Suprapubic skin (tissue), 4 donors: ENCODE measurements at places on chromosomes 12 and 14. TPM values are rescaled to one million over a fixed set of nuclear protein-coding genes. Genes with fewer than 3 reads are reported as not detected.
A peak's percentile ranks its signal among the peaks of the same experiment; 100 is the strongest.

The RNU4-1 gene
- not detected for total RNA-seq

DNA sequence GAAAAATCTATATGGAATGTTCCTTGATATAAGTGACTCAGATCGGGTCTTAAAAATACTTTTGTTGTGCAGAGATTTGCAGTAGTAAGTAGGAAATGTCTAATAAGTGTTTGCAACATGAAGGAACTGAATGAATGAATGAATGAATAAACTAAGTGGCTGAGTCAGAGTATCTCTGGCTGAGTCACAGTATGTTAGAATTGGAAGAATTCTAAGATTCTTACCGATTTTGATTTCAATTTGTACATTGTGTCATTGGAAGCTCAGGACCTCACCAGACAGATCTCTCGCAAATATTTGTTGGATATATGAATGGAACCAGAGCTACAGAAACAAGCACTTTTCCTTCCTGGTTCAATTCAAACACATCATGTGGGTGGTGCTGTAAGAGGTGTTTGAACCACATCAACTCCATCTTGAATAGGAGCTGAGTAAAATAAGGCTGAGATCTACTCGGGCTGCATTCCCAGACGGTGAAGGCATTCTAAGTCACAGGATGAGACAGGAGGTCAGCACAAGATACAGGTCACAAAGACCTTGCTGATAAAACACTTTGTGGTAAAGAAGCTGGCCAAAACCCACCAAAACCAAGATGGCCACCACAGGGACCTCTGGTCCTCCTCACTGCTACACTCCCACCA, 123.9 kb upstream of the FOXN3 start:
- no peak for DNase-seq

The TTC9 gene
- total RNA-seq, result 8.7 TPM

The KRT3 gene
- total RNA-seq, result not detected

DNA sequence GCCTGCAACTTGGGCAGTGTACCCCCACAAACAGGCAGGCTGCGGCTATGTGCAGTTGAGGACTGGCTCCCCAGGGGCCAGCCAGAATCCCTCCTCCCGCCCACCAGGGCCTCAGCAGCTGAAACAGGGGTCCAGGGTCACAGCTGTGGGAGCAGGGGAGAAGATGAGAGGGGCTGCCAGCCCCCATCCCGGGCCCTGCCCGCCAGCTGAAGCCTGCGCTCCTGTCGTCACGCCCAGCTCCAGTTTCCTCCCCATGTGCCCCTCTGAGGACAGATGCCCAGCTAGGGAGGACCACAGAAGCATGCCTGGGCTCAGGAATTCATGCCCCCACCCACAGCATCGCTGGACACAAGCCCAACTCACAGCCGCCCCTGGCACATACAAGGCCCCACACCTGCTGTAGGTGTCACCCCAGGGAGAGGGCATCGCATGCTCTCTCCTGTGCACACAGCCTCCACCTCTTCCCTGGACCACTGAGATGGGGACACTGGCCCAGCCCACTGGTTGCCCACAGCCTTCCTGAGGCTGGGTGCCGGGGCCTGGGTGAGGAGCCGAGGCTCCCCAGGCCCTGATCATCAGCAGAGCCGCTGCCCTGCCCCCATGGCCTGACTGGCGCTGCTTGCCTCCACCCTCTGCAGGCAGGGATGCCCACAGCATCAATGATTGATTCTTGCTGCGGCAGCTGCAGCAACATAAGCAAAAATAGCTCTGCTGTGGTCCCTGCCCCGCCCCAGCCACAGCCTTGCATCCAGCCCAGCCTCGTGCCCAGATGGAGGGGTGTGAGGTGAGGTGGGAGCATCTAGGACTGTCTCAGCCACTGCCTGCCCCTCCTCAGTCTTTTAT, 3.7 kb upstream of the CLBA1 start:
- DNase-seq, result peak; percentile 72

The RTL1 gene
- total RNA-seq, result not detected

GRCh38 chr12:123898673-123899072, 74.0 kb downstream of the CCDC92 start:
- DNase-seq, result no peak

DNA sequence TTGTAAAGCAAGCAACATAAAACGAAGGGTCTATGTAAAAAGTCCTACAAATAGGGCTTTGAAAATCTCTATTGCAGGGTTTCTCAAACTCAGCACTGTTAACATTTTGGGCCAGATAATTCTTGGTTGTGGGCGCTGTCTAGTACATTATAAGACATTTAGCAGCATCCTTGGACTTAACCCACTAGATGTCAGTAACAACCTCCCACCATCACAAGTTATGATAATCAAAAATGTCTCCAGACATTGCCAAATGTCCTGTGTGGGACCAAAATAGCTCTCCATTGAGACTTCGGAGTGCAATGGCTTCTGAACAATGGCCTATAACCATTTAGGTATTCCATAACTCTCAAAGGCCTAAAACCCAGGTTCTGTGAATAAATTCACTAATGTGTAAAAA, 22.9 kb upstream of the DHRS7 start:
- no peak for DNase-seq

DNA sequence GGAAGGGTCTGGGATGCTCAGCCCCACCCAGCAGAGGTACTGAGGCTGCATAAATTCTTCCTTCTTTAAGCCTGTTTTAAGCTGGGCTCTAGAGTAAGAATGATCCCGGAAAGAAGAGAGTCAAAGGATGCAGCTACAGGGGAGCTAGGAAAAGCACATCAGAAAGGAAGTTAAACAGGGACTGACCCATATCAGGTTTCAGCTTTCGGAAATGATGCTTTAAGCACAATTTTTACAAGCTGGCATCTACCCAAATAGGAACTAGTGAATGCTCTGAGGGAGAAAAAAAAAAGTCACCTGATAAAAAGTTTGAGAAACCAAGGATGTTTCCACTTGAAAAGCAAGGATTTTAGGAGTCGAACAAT, 22.0 kb downstream of the TSPAN8 start:
- no peak for DNase-seq

DNA sequence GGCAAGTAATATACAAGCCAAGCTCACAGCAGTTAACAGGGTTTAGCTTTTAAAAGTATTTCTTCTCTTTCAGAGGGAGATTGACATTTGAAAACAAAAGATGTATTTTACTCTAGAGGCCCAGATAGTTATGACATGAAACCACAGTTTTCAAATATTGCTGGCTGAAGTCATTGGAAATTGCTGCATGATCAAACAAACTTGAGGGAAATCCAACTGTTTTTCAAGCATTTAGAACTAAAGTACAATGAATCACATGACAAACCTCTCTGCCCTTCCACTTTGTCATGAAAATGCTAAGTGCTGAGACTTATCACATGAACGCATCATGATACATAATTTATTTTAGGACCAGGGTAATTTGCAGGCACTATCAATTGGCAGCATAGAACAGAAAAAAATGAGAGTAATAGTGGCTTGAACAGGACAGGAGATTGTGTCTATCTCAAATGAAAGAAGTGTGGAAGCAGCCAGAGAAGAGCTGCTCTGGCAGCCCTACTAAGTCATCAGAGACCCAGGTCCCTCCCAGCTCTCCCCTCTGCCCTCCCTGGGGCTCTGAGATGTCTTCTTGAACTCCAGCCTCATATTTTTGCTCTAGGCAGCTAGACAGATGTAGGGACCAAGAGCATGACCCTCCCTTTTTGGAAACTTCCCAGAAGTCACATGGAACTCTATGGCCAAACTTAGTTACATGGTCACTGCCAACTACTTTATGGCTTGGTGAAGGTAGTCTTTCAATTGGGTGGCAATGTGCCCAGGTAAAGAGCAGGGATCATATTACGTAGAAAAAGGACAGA, 90.1 kb upstream of the PELI2 start:
- DNase-seq, result no peak

GRCh38 chr14:58780185-58780584, 142.4 kb downstream of the DACT1 start:
- DNase-seq, result no peak

The RNASE1 gene
- 97.1 TPM for total RNA-seq

DNA sequence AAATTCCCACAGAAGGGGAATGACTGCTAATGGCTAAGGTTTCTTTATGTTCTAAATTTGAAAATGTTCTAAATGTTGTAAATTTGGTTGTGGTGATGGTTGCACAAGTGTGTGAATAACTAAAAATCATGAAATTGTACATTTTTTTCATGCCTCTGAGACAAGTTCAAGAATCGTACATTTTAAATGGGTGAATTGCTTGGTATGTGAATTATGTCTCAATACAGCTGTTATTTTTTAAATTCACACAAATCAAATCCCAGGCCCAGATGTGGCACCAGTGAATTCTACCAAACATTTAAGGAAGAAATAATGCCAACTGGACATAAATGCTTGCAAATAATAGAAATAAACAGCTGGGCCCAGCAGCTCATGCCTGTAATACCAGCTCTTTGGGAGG, 28.6 kb upstream of the RND1 start:
- no peak for DNase-seq

DNA sequence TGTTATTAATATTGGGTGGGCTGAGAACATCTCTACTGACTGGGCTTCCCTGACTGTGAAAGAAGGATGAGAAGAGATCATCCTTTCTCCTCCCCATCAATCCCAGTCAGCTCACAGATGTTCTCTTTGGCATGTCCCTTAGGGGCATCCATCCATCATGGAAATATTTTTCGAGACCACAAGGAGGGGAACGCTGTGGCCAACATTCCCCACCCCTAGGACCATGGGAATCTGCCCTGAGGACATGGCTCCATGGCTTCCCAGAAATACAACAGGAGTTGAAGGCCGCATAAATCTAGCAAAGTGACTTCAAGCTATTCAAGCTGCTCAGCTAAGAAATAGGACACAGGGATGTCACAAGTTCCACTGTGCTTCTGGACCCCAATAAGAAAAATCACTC, 456.8 kb downstream of the MED13L start:
- DNase-seq, result no peak

DNA sequence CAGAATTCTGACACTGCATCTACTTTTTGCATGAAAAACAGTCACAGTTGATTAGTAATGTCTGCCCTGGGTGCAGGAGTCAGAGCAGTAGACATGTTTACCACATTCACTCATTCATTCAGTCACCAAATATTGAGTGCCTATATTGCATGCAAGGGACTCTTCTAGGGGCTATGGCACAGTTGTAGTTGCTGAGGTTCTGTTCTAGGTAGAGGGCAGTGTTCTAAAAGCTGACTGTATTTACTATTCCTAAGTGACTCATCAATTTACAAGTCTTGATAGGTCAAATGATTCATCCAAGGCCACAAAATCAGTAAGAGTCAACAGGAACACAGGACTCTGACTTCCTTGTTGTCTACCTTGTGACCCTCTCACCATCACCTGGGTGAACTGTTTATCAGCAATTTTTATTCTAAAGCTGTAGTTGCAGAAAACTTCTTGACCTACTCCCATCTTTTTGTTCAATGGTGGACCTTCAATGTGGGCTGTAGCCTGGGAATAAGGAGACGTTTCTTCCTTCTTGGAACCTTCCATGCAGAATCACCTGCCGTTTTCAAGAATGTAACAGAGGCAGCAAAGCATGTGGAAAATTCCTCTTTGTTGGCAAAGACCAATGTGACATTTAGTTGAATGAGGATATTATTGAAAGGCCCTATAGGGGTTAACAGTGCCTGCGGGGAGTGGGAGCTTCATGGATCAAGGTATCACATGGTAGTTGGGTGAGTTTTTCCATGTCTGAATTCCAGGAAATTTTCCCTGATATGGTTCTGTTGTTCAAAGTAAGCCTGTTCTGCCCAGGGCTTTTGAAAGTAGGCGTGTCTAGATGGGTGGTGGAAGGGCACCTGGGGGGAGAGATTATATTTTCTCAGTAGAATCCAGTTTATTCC, 223.2 kb downstream of the KTN1 start:
- no peak for DNase-seq

DNA sequence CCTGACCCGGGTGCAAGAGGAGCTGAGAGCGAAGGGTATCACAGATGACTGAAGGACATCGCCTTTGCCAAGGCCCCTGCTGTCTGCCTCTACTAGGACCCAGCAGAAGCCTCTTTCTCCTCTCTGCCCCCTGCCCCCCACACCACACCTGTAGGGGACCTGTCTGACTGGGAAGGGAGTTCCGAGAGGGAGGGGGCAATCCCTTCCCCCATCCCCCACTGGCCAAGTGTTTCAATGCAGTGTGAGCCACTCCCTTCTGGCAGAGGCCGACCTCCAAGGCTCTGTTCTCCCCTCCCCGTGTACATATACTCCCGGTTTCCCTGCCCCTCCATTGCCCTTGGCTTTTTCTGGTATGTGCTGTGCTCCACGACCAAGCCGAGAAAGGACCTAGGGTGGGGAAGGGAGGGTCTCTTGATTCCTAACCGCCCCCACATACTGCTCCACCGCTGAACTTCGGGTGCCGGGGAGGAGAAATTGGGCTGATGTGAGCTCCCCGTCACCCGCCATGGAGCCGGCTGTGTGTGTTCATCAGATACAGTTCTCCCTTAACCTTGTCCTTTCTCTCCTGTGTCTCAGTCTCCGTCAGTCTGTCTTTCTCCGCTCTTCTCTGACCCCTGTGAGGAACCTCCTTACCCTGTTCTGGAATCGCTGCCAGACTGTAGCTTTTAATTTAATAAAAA, 2.0 kb upstream of the ARHGEF25 start:
- DNase-seq, result no peak

DNA sequence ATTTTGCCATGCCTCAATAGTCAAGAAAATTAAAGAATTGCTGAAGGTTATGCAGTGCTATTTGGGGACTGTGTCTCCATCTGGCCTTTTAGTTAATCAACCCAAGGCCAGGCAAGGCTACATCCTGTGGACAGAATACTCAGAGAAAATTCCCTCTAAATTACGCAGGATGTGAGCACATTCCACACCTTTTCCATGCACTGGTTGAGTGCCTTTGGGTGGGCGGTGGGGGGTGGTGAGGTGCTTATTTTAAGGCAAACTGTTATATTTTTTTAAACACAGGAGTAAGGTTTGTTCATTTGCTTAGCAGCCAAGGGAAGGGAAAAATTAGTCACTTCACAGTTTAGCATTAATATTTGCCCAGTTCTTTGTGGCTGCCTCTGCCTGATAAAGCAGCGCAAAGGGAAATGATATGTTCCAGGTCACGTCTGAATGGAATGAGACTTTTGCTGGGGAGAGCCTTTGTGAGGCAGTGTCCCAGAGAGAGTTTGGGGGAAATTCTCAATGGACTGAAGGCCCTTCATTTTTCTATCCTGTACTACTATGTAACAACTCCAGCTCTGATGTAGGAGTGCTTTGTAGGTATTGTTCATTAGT, 17.2 kb upstream of the KCNA5 start:
- DNase-seq, result no peak

DNA sequence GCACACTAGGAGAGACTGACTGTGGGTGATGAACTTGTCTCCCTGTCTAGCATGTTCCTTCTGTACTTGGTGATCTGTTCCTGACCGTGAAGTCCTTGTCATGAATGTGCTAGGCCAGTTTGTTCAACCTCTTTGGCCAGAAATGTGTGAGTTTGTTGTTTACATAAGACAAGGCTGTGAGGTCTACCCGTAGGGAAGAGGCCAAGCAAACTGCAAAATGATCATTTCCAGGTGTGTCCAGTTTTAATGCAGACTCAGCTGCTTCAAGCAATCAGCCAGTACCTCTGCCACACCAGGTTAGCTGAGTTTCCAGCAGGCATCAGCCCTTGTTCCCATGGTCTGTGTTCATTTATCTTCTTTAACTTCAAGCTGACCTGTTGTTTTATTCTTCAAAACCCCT, 440.2 kb downstream of the FUT8 start:
- no peak for DNase-seq

GRCh38 chr12:24109381-24110039, 160.0 kb upstream of the SOX5 start:
- DNase-seq, result no peak
